Neural crest cell (in vitro differentiated cells): ENCODE measurements at places on chromosomes 6 and 20.

GRCh38 chr6:71209206-71209605 lies 79.4 kb upstream of the OGFRL1 start:
- no peak for DNase-seq

DNA sequence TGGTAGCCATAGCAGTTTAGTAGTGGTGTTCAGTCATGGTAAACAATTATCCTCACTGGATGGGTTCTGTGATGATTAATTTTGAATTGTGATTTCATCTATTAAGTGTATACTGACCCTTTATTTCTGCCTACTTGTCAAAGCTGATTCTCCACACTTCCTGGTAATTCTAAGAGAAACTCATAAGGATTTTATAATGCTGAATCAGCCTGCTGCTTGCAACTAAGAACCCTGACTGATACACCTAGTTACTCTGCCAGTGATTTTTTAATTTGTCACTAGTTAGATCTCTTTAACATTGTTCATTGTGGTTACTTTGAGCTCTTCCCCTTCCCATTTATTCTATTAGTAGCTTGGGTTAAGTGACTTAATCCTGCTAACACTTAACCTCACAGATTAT lies 8.6 kb downstream of the CDC40 start:
- DNase-seq, result no peak

- DNase-seq, result no peak
Measured at GRCh38 chr6:28597924-28598722, 72.4 kb downstream of the GPX5 start.

GRCh38 chr20:57970856-57971255 lies 257.6 kb downstream of the ANKRD60 start:
- DNase-seq, result no peak

DNA sequence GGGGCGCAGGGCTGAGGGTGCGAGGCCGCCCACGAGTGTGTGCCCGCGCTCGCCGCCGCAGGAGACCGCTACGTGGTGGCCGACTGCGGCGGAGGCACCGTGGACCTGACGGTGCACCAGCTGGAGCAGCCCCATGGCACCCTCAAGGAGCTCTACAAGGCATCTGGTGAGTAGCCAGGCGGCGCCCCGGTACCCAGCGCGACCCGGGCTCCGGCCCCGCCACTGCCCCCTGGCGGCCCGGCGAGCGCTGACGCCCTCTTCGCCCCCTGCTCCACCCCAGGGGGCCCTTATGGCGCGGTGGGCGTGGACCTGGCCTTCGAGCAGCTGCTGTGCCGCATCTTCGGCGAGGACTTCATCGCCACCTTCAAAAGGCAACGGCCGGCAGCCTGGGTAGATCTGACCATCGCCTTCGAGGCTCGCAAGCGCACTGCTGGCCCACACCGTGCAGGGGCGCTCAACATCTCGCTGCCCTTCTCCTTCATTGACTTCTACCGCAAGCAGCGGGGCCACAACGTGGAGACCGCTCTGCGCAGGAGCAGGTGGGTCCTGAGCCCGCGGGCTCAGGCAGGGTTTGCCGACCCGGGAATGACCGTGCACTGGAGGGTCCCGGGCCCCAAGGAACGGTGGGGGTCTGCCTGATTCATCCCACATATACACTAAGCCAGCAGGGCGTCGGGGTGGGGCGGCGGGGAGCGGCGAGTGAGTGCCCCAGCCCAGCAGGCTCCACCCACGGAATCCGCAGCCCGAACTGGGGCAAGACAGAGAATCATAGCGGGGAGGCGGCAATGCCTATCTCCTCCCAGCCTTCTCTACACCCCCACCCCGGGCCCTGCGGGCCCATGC lies 17.4 kb downstream of the HSPA12B start:
- DNase-seq, result peak; percentile 68

DNA sequence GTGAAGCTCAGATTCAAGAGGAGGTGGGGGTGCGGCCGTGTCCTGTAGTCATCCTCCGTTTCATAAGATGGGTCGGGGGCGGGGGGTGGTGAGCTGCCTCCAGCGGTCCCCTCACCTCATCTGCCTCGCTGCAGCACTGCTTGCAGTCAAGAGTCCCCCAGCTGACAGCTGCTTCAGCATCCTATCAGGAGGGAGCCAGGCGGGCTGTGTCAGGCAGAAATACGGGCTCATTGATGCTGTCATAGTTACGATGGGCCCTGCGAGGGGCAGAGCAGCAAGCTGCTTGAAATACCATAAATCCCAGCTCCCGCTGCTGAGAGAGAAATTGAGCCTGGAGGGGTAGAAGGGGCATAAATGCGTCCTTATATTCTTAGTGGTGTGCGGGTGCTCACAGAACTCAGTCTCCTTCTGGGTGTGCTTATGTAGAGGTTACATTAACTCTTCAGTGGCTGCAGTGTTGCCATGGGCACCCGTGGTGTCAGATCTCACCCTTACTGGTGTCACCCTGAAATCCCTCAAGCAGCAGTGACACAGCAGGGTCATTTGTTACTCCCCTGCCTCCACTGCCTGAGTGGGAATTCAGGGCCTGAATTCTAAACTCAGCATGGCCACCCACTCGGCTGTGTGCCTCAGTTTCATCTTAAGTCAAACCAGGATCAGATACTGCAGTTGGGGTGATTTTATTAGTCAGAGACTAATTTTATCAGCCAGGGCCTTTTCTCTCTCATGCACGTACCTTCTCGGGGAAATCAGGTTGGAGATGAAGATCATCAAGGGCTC lies 21.8 kb downstream of the CCDC167 start:
- DNase-seq, result no peak

DNA sequence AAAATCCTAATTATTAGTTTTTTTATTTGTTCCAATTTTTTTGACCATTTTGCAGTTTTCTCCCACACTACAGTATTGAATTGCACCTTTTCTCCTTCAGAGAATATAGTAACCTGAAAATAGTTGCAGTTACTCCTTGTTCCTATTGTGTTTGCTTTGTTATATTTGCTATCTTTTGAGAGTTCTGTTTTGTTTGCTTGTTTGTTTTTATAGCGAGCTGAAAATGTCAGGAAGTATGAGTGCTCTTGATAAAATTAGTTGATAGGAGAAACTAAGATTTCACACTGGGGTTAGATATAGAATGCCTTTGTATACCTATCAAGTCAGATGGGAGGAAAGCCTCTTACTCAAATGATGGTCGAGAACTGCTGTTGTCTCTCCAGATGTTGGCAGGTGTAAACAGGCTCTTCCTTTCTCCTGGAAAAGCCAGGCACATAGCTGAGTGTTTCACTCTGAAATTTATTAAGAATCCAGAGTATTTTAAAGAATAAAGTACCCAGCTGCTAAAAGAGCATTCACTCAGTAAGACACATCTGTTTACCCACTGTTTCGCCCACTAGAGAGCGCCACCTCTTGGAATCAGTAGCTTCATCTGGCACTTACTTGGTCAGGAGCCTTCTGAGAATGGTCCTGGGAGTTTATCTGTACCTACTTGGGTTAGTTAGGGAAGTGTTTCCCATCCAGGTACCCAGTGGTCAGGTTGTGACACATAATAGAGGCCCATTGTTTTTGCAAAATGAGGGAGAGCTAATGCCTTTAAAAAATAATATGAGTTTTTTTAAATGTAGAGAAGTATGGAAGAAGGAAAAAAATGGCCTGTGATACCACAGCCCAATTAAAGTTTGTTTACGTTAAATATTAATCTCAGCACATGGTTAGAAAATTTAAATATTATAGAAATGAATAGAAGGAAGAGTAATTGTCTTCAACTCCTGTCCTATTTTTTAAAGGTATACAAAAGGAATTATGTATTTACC lies 11.2 kb downstream of the NT5DC1 start:
- DNase-seq, result peak; percentile 16

- no peak for DNase-seq
Measured at GRCh38 chr20:48823960-48824498, 3.8 kb downstream of the PREX1 start.

DNA sequence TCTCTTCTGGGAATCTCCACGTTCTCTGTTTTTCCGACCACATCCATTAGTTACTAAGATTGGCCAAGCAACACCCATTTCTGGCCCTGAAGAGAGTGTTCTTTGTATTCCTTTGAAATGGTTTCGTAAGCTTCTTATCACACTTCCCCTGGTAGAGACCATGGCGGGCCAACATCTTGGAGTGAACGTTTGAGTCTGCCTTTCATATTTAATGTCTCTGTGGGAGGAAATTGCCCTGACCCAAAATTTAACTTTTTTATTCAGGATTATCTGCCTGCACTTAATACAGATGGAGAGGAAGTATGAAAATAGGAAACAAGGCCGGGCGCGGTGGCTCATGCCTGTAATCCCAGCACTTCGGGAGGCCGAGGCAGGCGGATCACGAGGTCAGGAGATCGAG lies 177.0 kb upstream of the SNX9 start:
- DNase-seq, result no peak

DNA sequence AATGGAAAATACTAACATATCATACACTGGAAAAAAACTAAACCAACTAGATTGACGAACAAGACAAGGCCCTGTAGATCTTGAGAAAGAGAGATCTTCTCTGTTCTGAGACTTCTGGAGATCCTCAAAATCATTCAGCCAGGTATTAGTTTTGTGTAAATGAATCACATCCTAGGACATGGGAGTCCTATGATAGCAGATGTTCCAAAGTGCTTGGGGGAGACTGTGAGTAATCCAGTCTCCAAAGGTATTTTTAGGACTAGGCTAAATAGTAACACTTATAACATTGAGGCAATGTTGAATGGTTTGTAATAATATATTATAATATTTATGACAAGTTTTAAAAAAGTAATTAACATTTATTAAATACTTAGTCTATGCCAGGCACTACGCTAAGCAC lies 275.0 kb downstream of the BTBD9 start:
- DNase-seq, result no peak

- DNase-seq, result no peak
Measured at GRCh38 chr6:150212778-150213177, 69.9 kb downstream of the PPP1R14C start.

GRCh38 chr6:138769102-138769676 lies 4.4 kb upstream of the CCDC28A start:
- no peak for DNase-seq

DNA sequence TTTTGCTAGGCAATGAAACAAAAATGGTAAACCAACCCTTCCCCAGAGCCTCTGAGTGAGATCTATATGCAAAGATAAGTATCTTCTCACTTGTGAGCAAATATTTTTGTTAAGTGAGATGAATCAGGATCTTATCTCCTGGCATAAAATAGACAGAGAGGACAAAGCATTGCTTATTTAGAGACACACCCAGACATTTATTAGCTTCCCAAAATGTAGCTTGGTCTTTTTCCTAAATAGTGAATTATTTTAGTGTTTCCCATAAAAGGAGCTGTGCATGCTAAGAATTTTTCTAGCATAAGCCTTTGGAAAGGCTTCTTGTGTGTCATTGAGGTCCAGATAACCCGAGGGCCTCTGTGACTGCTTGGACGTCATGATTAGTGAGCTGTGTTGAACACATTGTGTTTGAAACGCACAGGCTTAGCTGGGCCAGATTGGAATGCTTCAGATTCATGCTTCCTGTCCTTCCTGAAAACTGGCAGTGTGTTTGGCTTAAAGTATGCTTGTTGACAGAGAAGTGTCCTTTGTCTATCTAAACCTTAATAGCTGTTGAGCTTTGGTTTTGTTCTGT lies 16.5 kb downstream of the MTHFD1L start:
- DNase-seq, result peak; percentile 34

DNA sequence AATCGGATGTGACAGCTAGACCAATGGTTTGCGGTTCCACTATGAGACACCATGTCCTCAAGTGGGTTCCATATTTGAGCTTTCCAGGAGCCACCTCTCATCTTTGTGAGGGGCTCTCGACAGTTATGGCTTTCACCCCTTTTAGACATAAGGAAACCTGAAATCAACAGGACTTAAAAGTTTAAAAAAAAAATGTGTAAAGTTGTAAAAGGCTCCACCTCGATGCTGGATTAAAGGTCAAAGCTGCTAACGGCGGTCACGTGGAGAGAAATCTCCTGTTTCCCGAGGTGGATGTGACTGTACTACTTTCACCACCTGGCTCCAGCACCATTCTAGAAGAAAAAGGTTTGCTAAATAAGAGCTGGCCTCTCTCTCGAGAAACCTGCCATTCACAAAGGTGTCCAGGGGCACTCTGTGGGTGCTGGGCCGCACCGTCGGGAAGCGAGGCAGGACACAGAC lies 542 bp downstream of the ATP5F1E start:
- no peak for DNase-seq

- no peak for DNase-seq
Measured at GRCh38 chr20:54345301-54345724, 130.1 kb upstream of the DOK5 start.

- no peak for DNase-seq
Measured at GRCh38 chr6:158849899-158850806, 31.0 kb upstream of the EZR start.

- DNase-seq, result no peak
Measured at GRCh38 chr6:121666814-121667213, 231.4 kb downstream of the GJA1 start.

DNA sequence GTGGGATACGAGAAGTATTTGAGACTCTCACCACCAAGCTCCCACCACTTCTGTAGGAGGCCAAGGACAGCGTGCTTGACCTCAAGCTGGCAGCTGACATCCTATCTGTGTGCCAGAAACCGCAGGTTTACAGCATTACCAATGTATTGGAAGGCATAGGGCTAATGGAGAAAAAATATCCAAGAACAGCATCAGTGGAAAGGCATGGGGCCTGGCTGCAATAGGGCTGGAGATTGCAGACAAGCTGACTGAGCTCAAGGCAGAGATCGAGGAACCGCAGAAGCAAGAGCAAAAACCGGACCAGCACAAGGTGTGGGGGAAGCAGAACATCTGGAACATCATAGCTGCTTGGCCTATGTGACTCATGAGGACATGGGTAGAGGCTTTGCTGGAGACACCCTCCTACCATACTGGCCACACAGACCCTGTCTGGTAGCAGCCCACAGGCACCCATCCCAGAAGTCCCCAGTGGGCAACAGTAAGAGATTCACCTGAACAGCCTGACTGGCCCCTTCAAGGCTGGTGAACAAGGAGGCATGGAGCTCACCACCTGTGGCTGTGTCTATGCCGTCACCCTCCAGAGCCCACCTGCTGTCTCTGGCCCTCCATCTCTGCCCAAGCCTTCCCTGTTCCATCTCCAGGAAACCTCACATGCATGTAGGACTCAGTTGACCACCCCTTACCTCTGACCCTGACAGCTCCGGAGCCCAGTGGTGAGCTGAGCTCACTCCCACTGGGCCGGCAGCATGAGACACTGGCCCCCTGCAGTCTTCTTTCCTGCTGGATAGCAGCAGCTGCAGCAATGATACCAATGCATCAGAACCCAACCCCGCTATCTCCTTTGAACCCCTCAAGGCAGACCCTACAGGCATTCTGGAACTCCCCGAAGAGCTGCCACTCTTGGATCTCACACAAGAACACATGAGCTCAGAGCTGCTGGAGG lies 171.1 kb downstream of the KIF6 start:
- no peak for DNase-seq

- no peak for DNase-seq
Measured at GRCh38 chr20:54167909-54168872, 5.6 kb downstream of the CYP24A1 start.
